ENCODE measurements at places on chromosomes 2 and 18.
A peak's percentile ranks its signal among the peaks of the same experiment; 100 is the strongest.

GRCh38 chr2:121483846-121484245 lies 46.8 kb upstream of the RNU4ATAC start:
- no peak for DNase-seq

DNA sequence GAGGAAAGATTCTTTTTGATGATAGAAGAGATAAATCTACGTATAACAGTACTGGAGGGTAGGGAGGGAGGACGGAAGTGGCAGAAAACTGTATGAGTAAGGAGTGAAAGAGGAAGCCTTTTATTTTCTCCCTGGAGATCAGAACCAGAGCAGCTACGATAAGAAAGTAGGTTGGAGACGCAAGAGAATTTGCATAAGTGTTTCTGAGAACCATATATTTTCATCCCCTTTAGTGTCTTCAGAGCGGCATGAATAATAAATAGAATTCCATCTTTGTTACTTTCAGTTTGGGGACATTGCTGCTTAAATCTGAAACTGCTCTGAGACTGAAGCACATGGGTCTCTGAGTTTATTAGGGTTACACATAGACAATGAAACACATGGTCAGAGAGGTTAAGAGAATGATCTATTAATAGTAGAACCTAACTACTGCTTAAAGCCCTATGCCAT lies 230.2 kb upstream of the TNP1 start:
- no peak for DNase-seq

GRCh38 chr2:9214873-9215272 lies 8.3 kb downstream of the ASAP2 start:
- DNase-seq: no peak

DNA sequence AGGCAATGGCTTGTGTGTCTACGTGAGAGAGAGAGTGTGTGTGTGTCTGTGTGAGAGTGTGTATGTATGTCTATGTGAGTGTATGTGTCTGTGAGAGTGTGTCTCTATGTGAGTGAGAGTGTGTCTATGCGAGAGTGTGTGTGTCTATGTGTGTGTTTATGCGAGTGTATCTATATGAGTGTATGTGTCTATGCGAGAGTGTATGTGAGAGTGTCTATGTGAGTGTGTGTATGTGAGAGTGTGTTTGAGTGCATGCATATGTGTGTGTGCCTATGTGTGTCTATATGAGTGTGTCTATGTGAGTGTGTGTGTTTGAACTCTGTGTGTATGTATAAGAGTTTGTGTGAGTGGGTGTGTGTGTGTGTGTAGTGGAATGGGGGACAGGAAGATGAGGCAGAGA lies 9.8 kb upstream of the GNLY start:
- no peak for DNase-seq

- DNase-seq: no peak
These were observed 730 bp downstream of the ODC1 start for GRCh38 chr2:10447300-10447894.

DNA sequence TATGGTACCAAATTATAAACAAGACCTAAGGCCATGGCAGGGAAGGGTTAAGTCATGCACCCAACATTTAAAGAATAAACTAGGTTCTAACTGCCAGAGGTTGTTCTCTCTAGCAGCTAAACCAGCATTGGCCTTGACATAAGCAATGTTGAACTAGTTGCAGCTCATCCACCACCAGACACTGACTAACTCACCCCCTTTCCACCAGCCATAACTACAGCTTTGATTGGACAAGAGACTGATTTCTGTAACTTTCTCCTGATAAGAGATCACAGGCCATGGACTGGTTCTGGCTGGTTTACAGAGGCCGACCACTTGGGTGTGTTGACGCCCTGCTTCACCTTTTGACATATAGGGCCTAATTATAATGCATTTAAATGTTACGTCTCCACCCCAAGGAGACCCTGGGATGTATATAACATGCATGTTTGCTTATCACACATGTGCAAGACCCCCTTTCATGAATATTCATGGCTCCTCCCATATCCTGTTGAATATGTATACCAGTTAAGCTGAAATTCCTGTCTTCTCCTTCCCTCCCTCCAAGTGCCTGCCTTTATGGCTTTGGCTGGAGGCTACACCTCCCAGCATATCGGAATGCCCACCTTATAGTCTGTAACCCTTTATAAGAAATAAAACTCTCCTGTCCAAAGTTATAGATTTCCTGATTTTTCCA lies 75.9 kb downstream of the MRPS9 start:
- DNase-seq: no peak

- no peak for DNase-seq
These were observed 895.4 kb downstream of the CNTNAP5 start for GRCh38 chr2:124920448-124920847.

GRCh38 chr2:213251618-213252017 lies 32.6 kb upstream of the SPAG16 start:
- no peak for DNase-seq

GRCh38 chr2:10205162-10205475 lies 82.6 kb downstream of the RRM2 start:
- DNase-seq: no peak

DNA sequence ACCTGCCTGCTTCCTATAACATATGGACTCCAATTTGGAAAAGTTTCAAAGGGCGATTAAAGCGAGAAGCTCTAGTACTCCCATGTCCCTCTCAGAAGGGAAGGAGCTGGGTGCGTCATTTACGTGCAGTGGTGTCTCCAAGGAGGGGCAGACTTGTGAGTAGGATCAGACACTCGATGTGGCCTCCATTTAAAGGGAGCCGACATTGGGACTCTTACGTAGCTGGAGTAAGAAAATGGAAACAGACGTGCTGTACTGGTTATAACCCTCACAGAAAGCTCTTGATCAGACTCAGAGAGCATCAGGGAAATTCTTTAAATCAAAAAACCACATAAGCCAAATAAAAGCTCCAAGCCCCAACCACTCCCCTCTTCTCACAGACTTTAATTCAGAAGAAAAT lies 198.5 kb downstream of the KLHL29 start:
- DNase-seq: no peak

DNA sequence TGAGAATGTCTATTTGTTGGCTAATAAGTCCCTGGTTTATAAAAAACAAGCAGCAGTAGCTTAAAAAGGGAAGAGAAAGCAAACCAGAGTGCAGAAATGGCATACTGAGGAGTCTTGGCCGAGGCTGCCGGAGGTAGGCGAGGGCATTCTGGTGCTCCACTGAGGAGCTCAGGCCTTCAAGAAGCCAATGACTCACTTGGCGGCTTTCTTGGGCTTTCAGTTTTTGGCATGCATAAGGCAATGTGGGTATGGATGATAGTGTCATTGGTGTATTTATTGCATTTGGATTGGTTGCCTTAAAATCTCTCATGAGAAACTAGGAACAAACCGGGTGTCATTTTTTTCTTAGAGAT lies 119.6 kb upstream of the ARL5A start:
- DNase-seq: no peak

- no peak for DNase-seq
These were observed 78.4 kb upstream of the FZD7 start for GRCh38 chr2:201955231-201955630.

DNA sequence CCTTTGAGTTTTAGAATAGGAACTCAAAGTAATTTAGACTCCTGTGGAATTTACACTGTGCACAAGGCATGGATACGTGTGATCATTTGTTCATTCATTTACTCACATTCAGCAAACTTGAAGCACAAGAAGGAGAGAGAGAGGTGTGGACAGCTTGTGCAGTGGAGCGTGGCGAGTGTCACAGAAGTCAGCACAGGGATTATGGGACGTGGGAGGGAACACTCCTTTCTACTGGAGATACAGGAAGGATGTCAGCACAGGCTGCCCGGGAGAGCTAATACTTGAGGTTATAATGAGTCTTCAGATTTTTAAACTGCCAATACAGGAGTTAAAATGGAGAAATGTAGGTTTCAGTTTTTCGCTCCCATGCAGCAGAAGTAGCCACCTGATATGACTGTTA lies 7.0 kb downstream of the FAM228A start:
- DNase-seq: no peak

- DNase-seq: no peak
These were observed 218.6 kb downstream of the SH3RF3 start for GRCh38 chr2:109347626-109348025.

DNA sequence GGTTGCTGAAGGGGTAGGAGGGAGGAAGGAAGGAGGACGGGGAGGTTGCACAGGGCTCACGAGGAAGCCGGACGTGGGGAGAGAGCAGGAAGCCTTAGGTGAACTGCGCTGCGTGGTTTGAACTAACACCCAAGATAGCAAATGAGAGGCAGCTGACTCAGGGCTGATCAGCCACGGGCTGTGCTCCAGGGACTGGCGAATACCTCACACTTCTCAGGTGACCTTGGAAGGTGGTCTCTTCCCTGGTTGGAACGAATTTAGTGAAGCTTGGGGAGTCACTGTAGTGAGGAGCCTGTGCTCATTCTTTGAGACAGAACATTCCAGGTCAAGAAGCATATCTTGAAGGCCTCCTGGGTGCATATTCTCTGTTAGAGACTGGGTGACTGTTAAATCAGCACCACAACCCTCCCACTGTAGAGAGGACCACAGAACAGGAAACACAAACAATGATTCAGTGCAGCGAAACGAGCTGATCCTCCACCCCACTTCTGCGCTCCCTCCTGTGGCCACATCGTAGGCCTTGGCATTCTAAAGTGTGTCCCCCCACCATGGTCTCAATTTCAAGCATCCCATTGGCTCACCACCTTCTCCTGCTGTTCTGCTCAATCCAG lies 33.8 kb downstream of the TOGARAM2 start:
- peak; percentile 37 for DNase-seq

GRCh38 chr2:113291191-113291590 lies 12.5 kb upstream of the PAX8 start:
- DNase-seq: no peak

DNA sequence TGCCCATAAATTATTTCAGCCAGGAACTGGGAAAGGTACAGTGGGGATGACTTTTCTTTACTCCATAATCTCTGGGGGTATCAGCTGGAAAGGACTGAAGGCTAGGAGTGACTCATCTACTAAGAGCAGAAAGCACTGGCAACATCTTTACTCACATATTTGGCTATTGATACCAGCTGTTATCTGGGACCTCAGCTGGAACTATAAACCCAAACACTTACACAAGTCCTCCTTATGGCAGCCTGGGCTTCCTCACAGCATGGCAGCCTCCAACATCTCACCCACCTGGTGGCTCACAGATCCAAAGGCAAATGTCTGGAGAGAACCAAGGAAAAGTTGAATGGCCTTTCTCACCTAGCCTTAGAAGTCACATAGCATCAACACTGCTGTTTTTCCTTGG lies 379.0 kb upstream of the RND3 start:
- DNase-seq: no peak

DNA sequence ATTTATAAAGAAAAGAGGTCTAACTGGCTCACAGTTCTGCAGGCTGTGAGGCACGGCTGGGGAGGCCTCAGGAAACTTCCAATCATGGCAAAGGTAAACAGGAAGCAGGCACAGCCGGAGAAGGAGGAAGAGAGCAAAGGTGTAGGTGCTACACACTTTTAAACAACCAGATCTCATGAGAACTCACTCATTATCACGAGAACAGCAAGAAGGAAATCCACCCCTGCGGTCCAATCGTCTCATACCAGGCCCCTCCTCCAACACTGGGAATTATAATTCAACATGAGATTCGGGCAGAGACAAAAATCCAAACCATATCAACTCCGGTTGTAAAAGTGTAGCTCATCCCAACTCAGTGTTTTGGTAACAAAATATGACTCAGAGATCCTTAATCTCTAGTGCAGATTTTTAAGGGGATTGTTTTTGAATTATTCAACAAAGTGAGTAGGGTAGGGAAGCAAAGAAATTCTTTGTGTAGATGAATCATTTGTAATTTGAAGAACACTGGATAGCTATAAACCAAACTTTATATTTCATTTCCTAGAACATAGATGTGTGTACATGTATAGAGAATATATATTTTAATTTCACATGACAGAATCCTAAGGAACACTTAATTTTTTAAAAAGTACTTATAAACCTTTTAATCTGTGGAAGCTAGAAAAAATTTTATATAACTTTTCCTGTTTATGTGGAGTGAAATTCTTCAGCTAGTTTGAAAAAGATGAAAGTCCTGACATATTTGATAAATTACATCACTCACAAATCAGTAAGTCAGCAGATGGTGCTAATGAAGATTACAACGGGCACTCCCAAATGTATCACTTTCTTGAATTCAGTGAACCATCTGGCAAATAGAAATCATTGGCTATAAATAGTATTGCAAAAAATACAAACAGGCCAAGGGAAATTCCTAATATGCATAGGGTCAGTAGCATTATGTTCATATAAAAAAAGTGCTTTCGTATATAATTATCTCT lies 130.1 kb downstream of the OLA1 start:
- DNase-seq: no peak

GRCh38 chr2:13000664-13001363 lies 284.1 kb downstream of the TRIB2 start:
- no peak for DNase-seq

DNA sequence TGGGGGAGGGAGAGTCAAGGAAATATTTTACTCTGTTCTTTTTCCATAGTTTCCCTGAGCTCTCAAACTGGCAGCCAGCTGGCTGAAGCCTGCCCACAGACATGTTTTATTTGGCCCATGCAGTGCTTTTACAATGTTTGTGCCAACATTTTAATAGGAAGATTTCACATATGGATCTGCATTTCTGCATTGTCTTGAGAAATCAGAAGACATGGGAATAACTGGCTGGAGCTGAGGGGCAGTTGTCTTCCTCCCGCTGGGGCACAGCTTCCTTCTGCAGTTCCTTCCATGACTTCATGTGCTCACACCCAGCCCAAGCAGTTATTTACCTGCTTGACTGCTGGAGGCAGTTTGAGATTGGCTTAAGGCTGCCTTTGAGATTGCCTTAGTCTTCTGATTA lies 74.4 kb downstream of the PLCL1 start:
- no peak for DNase-seq

GRCh38 chr2:240419723-240420122 lies 15.7 kb upstream of the GPC1 start:
- DNase-seq: no peak

DNA sequence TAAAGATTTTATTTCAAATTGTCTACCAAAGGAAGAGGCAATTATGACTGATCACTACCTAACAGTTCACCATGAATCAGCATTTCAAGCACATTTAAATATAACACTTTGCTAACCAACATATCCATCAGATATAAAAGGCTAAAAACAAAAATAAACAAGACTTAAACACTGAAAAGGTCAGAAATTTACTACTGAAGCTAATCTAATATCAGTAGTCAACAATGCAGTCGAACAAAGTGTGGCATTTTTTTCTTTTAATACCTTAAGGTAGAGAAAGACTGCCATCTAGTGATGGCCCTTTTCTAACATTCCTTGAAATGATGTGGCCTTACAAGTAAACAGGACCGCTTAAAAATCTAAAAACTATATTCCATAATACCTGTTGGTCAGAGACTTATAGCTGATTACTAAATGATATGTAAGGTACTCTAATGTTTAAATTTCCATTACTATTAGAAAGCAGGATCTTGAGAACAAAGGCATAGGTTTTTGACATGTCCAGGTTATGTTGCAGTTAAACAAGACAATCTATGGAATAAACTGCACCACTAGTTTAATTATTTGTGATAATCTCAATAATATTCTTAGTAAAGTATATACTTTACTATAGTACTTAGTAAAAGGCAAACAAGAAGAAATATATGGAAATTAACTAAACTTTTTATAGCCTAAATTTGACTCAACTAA lies 80.0 kb downstream of the EXOC6B start:
- no peak for DNase-seq

All from activated CD8-positive, alpha-beta memory T cell treated with anti-CD3 and anti-CD28 coated beads for 1 hour (primary cell).